ENCODE measurements at places on chromosomes 2 and 18.

DNA sequence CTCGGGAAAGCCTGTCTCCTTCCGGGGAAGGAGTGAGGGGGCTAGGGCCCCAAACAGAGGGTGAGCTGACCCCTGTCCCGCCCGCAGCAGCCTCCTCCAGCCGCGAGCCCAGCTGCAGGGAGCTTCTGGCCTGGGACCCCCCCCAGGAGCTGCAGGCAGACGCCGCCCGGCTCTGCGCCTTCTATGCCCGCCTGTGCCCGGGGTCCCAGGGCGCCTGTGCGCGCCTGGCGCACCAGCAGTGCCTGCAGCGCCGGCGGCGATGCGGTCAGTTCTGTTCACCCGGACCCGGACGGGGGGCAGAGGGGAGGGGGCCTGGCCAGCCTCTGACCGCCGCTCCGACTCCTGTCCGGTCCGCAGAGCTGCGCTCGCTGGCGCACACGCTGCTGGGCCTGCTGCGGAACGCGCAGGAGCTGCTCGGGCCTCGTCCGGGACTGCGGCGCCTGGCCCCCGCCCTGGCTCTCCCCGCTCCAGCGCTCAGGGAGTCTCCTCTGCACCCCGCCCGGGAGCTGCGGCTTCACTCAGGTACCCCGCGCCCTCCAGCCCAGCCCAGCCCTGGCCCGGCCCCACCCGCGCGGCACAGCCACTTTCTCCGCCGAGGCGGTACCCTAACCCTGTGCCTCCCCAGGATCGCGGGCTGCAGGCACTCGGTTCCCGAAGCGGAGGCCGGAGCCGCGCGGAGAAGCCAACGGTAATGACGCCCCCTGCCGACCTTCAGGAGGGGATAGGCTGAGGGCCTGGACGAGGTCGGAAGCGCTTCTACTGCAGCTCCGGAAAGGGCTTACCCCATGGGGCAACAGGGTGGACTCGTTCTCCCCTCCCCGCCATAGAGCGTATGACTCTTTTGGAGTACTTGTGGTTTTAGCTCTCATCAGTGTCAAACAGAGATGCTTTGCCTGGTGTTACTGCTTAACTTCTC, 2.0 kb upstream of the CHRND start:
- H3K4me1 ChIP-seq, result peaks cover 18% of the 10 kb centered on the region
- H3K27ac ChIP-seq, result no peak overlapping the region
- H3K4me3 ChIP-seq, result no peak overlapping the region
- peaks cover 38% of the 10 kb centered on the region for H3K27me3 ChIP-seq
- H3K36me3 ChIP-seq, result no peaks in the 10 kb centered on the region

GRCh38 chr2:98830571-98831145, 99.7 kb upstream of the MGAT4A start:
- H3K4me3 ChIP-seq, result no peak overlapping the region
- no peak for DNase-seq
- peaks cover 66% of the 10 kb centered on the region for H3K4me1 ChIP-seq
- peaks cover 4% of the 10 kb centered on the region for H3K27me3 ChIP-seq
- no peak overlapping the region for H3K27ac ChIP-seq

- no peak overlapping the region for H3K27ac ChIP-seq
- no peaks in the 10 kb centered on the region for H3K36me3 ChIP-seq
- H3K4me3 ChIP-seq, result no peak overlapping the region
- no peaks in the 10 kb centered on the region for H3K27me3 ChIP-seq
- DNase-seq, result no peak
These were observed 8.4 kb upstream of the PXDN start for GRCh38 chr2:1752751-1753150.

DNA sequence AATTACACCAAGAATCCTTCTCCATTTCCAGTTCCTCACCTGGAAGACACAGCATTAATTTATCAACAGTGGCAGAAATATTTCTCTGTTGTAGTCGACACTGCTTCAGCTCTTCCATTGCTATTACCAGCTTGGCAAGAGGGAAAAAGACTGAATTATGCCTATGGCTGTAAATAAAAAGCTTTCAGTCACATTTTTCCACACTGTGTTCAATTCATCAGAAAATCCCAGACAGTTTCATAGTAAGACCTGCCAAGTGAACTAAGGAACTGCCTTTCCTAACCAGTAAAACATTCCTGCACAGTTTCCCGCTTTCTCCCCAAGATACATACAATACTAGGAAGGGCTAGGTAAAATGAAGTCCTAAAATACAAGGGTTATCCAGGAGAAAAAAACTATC, 94.7 kb downstream of the EXOC6B start:
- H3K4me3 ChIP-seq, result no peak overlapping the region
- DNase-seq, result no peak
- H3K36me3 ChIP-seq, result no peaks in the 10 kb centered on the region
- no peaks in the 10 kb centered on the region for H3K4me1 ChIP-seq
- H3K27ac ChIP-seq, result no peak overlapping the region
- no peaks in the 10 kb centered on the region for H3K27me3 ChIP-seq

GRCh38 chr18:34695310-34695709, 14.8 kb upstream of the DTNA start:
- DNase-seq, result no peak
- H3K36me3 ChIP-seq, result no peaks in the 10 kb centered on the region
- no peaks in the 10 kb centered on the region for H3K4me1 ChIP-seq
- H3K4me3 ChIP-seq, result no peak overlapping the region
- no peak overlapping the region for H3K27ac ChIP-seq
- no peaks in the 10 kb centered on the region for H3K27me3 ChIP-seq
